Motor neuron (in vitro differentiated cells): ENCODE measurements at places on chromosomes 1 and 21. TPM values are rescaled to one million over a fixed set of nuclear protein-coding genes. Genes with fewer than 3 reads are reported as not detected.

OLFML2B gene
- total RNA-seq = 1.9 and 3.2 TPM in 2 replicates

DDOST gene
- 214 and 219 TPM in 2 replicates for total RNA-seq

PAPPA2 gene
- total RNA-seq = 4.1 and 6.4 TPM in 2 replicates

FOXD2 gene
- total RNA-seq = 0.08 and 0.14 TPM in 2 replicates

LCE6A gene
- not detected in 2 replicates for total RNA-seq

SPSB1 gene
- total RNA-seq = 3.4 and 3.5 TPM in 2 replicates

FOXO6 gene
- 0.38 and 0.97 TPM in 2 replicates for total RNA-seq

CRP gene
- not detected in 2 replicates for total RNA-seq

SOX13 gene
- 24.6 and 28.4 TPM in 2 replicates for total RNA-seq

SLC44A5 gene
- not detected in 2 replicates for total RNA-seq

SELL gene
- 0.09 TPM in 1 of 2 replicates, not detected in the other for total RNA-seq

TMEM200B gene
- 2.4 and 2.6 TPM in 2 replicates for total RNA-seq

SH2D2A gene
- 3.5 and 5.0 TPM in 2 replicates for total RNA-seq

COL8A2 gene
- 0.73 and 0.83 TPM in 2 replicates for total RNA-seq

PTGFR gene
- 0.27 and 0.54 TPM in 2 replicates for total RNA-seq

RPTN gene
- total RNA-seq = not detected in 2 replicates

PCSK9 gene
- 22.5 and 27.5 TPM in 2 replicates for total RNA-seq

FAM43B gene
- 0.31 TPM in 1 of 2 replicates, not detected in the other for total RNA-seq

OR6K3 gene
- 0.31 TPM in 1 of 2 replicates, not detected in the other for total RNA-seq
